Regular cardiac myocyte (primary cell): ENCODE measurements at places on chromosomes 1 and 21. TPM values are rescaled to one million over a fixed set of nuclear protein-coding genes. Genes with fewer than 3 reads are reported as not detected.

Gene LMOD1
- total RNA-seq, result 3.1 and 25.7 TPM in 2 replicates

Gene TSTD1
- 19.6 and 41.4 TPM in 2 replicates for total RNA-seq

Gene TMCC2
- 2.3 TPM in 2 replicates for total RNA-seq

Gene TEKT2
- total RNA-seq, result 0.28 TPM in 1 of 2 replicates, not detected in the other

Gene OR6K3
- total RNA-seq, result not detected in 2 replicates

Gene CHODL
- total RNA-seq, result not detected in 2 replicates

Gene ZNF648
- not detected in 2 replicates for total RNA-seq

Gene ELF3
- total RNA-seq, result 0.77 and 2.5 TPM in 2 replicates

Gene PROX1
- 0.28 and 0.38 TPM in 2 replicates for total RNA-seq

Gene ATP6V1G3
- not detected in 2 replicates for total RNA-seq

Gene FAM131C
- total RNA-seq, result 0.28 TPM in 1 of 2 replicates, not detected in the other

Gene S100A7
- total RNA-seq, result not detected in 2 replicates

Gene NIBAN1
- total RNA-seq, result 15.7 and 47.4 TPM in 2 replicates
